ENCODE measurements at places on chromosomes 2 and 18.
A peak's percentile ranks its signal among the peaks of the same experiment; 100 is the strongest.

DNA sequence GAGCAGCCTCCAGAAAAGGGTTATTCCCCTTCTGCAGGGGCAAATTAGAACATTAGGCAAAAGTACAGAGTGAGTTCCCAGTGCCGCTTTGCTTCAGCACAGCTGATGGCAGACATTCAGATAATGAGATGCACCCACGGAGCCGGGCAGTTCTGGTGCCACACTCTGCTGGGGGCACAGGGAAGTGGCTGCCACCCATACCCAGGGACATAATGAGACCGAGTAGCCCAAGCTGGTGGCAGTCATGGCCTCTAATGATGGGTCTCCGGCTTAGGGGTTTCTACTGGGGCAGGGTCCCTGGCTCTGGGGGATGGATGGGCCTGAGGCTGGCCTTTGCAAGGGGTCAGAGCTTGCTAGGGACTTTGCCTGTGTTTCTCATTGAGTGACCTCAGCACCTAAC is 26.2 kb downstream of the GLI2 start:
- peak; percentile 11 for DNase-seq

DNA sequence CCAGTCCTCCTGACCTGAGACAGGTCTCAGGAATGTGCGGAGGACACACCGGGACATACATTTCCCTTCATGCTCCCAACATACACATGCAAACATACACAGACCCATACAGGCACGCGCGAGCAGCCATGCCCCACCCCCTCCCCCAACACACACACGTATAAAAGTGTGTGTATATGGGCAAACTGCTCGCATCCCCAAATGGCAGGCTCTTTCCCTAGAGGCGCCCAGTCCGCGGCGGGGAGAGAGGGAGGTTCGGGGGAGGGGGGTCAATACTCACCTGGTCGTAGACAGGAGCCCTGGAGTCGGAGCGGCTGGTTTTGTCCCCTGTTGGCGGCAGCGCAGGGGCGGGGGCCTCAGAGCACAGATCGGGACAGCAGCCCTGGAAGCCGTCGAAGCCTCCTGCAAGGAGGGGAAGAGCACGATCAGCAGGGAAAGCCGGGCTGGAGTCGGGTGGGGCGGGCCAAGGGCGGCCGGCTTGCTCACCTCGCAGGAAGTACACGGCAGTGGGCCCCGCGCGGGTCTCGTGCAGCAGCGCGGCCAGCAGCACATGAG is 682 bp downstream of the DUSP2 start:
- no peak for DNase-seq

- no peak for DNase-seq
Observed at GRCh38 chr18:25818505-25818904, 271.9 kb downstream of the SS18 start.

DNA sequence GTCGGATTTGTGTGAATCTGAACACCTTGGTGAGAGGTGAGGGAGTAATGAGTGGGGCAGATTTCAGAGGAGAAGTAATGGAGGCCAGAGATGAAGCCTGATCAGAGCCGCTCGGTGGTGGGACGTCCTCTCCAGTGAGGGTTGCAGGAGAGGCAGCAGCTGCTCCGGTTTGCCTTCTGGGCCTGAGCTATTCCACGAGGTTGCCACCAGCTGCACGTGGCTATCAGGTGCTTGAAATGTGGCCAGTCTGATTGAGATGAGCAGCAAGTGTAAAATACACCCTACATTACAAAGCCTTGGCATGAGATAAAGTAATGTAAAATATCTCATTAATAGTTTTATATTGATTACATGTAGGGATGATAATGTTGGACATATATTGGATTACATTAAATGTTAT is 10.8 kb upstream of the EFHD1 start:
- DNase-seq, result no peak

DNA sequence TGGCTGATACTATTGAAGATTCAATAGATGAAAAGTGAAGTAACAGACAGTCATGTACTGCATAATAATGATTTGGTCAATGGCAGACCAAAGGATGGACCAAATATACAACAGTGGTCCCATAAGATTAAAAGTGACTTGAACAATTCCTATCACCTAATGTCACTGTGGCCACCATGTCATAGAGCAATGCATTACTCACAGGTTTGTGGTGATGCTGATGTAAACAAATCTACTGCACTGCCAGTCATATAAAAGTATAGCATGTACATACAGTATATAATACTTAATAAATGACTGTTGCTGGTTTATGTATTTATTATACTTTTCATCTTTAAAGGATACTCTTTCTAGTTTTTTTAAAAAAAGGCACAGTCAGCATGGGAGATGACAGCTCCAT is 99.9 kb downstream of the USP34 start:
- DNase-seq, result no peak

DNA sequence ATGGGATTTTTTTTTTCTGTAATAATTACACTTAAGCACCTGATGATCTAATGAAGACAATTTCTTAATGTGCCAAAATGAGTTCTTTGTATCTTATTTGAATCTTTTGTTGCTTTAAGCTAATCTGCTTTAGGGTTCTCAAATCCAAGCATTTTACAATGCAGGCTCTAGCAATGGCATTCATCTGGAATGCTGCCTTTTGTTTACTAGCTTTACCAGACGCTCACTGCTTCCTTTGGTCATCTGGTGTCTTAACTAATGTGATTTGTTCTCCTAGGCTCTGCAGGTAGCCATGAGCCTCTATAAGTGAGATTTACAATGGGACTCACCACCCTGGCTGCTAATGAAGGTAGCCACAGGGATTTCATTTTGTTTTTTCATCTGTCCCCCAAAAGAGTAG is 100.3 kb downstream of the GREB1L start:
- DNase-seq, result no peak

GRCh38 chr18:8602040-8602439 is 7.2 kb upstream of the RAB12 start:
- DNase-seq, result no peak

- no peak for DNase-seq
Observed at GRCh38 chr2:96218508-96219131, 10.0 kb upstream of the STARD7 start.

- no peak for DNase-seq
Observed at GRCh38 chr2:68379184-68379708, 14.2 kb downstream of the PLEK start.

GRCh38 chr18:48023334-48024008 is 93.0 kb upstream of the SMAD2 start:
- peak; percentile 67 for DNase-seq

DNA sequence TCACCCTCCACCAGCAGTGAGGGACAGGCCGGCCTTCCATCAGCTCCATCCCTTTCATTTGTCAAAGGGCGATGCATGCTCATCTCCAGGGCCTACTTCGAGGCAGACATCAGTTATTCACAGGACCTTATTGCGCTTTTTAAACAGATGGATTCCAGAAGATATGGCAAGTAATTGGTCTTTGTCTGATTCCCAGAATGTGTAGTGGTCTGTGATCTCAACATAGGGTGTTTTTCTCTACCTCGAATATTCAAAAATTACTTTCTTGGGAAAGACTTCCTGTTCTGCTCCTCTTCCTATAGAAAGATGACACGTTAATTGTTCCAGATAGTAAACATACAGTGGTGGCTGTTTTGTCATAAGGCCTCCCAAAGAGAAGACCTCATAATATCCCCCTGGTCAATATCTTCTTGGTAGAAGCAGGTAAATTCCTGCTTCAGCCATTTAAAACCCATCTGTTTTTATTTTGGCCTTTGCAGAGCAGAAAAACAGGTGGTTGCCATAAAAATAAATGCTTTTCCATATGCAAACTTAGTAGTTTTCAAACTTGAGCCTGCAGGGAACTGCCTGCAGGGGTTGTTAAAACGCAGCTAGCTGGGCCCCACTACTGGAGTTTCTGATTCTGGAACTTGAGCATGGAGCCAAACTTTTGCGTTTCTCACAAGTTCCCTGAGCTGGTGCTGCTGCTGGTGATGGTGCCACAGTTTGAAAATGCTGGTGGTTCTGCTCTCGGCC is 8.2 kb downstream of the SMARCAL1 start:
- no peak for DNase-seq

DNA sequence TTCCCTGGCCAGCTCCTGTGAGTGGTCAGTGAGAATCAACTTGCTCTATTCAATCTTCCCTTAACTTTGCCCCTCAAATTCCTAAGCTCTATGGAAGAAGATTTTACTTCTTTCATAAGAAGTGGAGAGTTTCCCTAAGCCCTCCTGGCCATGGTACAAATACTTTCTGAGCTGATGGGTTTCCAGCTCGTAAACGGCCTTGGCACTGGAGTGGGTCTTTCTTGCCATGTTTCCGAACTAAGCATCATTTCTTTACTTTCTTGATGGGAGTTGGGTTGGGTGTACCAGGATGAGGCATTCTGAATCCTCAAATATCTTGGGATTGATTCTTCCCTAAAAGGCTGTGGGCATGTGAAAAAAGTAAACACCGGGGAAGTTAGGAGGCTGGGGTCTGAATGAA is 72.5 kb downstream of the ACKR3 start:
- DNase-seq, result peak; percentile 74

DNA sequence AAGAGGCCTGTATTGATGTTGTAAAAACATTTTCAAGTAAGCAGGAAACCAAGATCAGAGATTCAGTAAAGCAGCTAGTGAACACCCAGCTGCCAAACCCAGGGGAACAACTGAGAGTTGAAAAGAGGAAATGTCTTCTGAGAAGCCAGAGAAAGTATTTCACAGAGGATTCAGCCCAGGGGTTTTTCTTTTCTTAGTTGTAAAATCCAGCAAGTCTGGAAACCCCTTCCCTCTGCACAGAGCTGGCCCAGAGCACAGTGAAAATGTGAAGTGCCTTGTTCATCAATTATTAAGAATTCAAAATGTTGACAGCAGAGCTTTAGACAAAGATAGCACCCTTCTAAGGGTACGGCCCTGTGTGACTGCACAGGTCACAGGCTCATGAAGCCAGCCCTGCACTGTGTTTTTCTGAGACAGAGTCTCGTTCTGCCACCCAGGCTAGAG is 28.4 kb downstream of the AFF3 start:
- DNase-seq, result no peak

GRCh38 chr2:102518170-102518569 is 45.1 kb downstream of the SLC9A4 start:
- DNase-seq, result no peak

DNA sequence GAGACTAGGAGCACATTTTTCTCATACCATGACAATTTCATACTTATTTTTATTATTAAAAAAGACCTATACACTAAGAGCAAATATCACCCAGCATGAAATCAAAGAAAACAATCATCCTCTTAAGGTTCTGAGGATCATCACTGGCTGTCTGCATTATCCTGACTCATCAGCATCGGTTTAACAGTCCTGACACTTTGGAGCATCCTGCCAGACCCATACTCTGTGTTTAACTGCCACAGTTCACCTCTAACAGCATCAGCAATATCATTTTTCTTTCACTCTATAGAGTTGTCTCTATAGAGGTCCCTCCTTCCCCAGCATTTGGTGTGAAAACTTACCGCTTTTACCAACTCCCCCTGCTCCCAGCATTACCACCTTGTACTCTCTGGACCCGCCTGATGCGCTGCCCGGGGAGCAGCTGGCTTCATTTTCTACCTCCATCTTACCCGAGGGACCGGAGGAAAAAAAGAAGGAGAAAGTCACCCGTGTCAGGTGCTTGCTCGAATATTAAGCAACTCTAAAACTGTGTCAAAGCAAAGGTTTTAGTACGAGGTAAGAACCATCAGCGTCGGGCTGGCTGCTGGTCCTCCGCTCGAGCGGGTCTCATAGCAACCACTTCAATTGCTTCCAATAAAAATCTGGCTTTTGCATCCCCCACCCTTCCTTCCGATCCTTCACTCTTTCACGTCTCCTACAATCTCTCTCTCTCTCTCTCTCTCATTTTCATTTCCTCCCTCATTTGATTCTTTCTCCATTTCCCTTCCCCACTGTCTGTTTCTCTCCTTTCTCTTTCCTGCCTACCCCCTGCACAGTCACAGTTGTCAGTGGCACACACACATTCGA is at the start of gene RIT2:
TSS of gene RIT2 (minus strand) at position 610 of the 846 bp plus-strand sequence.
- no peak for DNase-seq
